ENCODE measurements at places on chromosomes 11 and 22.

DNA sequence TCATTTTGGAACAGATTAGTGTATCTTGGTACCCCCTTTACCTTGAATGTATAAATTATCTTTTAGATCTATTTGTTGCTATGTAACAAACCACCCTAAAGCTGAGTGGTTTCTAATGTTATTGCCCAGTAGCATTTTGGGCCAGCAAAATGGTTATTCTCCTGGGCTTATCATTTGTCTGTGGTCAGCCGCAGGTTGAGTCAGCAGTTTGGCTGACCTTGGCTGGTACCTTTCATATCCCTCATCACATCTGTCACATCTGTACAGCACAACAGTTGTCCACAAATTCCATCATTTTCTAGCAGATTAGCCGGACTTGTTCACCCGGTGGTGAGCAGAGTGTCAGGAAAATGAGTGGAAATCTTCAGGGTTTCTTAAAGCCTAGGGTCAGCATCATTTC is 588.5 kb upstream of the ARHGAP42 start:
- DNase-seq, result no peak

DNA sequence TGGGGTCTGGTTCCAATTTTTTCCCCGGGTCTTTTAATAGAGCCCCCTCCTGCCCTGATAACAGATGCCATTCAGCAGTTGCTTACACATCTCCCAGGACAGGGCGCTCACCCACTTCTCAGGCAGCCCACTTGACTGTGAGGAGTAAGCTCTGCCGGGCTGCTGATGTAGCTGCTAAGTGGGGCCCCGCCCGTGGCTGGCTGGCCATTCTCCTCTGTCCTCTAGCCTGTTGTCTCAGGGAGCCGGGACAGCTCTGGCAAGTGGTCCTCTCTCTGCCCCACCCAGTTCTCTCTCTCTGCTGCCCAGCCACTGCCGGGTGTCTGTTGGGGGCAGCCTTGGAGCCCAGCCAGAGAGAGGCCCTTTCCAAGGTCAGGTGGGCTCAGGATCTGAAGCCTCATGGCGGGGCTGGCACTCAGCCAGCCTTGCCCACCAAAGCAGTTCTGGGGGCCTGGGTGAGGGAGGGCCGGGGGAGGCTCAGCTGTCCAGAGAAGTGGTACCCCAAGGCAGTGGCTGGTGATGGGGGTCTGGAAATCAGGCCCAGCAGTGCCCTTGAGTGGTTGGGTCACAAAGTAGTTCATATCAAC is 8.9 kb downstream of the KCNJ4 start:
- no peak for DNase-seq

DNA sequence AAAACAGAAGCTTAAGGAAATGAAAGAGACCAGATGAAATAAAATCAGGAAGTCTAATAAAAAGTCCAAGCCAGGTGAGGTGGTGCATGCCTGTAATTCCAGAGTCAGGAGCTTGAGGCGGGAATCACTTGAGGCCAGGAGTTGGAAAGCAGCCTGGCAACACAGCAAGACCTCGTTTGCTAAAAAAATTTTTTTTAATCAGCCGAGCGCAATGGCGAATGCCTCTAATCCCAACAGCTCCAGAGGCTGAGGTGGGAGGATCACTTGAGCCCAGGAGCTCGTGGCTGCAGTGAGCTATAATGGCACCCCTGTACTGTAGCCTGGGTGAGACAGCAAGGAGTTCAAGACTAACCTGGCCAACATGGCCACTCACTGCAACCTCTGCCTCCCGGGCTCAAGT is 8.0 kb downstream of the RAB6A start:
- DNase-seq, result no peak

DNA sequence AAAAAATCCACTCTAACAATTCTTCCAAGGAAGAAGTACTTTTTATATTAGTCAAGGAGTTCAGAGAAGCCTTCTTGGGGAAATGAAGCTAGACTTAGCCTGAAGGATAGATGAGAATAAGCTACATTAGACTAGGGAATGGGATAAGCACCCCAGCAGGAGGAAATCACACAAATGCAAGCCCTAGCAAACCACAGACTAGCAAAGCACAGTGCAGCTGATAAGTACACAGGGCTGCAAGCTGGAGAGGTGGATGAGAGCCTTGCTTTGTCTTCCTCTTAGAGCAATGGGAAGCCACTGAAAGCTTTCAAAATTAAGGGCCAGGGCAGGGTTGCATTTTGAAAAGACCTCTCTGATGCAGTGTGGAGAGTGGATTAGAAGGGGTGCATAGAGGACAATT is 946.2 kb downstream of the LRRC4C start:
- DNase-seq, result no peak

DNA sequence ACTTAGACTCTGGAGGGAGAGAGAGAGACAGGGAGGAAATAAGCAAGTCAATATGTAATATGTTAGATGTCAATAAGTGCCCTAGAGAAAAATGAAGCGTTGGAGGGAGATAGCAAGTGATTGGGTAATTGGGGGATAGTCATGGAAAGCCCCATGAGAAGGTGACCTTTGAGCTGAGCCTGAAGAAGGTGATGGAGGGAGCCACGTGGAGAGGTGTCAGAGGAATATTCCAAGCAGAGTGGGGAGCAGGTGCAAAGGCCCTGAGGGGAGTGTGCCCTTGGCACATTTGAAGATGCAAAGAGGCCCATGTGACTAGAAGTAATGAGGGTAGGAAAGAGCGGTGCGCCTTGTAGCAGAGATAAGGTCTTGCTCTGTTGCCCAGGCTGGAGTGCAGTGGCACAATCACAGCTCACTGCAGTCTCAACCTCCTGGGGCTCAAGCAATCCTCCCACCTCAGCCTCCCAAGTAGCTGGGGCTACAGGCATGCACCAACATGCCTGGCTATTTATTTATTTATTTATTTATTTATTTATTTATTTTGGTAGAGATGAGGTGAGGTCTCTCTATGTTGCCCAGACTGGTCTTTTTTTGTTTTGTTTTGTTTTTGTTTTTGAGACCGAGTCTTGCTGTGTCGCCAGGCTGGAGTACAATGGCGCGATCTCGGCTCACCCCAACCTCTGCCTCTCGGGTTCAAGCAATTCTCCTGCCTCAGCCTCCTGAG is 2.1 kb downstream of the LHFPL7 start:
- no peak for DNase-seq
